ENCODE measurements at places on chromosomes 3 and 15.

- no peak for DNase-seq
Observed at GRCh38 chr3:126355777-126356372, 1.3 kb downstream of the KLF15 start.

DNA sequence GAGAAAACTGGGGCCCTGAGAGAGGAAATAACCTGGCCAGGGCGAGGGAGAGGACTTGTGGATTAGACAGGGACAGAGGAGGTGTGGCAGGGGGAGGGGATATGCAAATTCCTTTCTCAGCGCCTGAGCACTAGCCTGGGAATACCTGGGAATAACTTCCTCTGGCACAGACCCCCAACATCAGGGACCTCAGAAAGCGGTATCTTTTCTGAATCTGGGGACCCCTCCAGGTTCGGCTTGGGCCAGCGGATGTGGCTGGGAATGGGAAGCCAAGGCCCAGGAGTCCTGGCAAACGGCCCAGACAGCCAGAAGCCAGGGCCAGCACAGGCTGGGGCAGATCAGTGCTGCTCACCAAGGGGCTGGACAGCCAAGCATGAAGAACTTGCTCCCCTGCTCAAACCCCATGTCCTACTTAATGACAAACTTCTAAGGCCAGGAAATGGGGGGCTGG is 9.2 kb upstream of the ACSBG1 start:
- DNase-seq, result no peak

- peak; percentile 60 for DNase-seq
Observed at GRCh38 chr15:25790000-25790660, 73.0 kb downstream of the ATP10A start.

GRCh38 chr15:47157827-47158226 is 559.5 kb upstream of the SEMA6D start:
- DNase-seq, result no peak

- no peak for DNase-seq
Observed at GRCh38 chr15:66924889-66925288, 140.5 kb upstream of the SMAD3 start.

DNA sequence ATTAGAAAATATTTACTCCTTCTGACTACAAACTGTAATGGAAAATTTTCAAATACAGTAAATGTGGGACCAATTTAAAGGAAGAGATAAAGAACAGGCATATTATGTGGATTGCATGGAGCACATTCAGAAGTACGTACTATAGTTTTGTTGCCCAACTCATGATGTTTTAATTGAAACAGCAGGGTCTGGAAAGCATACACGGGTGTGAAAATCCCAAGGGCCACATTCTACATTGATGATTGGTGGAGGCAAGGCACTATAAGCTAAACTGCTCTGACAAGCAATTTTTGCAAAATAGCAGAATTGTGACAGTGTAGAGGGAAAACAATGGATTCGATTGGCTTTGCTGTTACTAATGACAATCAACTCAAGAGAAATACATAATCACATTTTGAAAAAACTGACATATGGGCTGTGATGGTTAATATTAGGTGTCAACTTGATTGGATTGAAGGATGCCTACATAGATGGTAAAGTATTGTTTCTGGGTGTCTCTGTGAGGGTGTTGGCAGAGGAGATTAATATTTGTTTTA is 458.6 kb downstream of the PYDC2 start:
- no peak for DNase-seq

GRCh38 chr15:45287390-45287956 is 35.4 kb downstream of the SLC28A2 start:
- no peak for DNase-seq

DNA sequence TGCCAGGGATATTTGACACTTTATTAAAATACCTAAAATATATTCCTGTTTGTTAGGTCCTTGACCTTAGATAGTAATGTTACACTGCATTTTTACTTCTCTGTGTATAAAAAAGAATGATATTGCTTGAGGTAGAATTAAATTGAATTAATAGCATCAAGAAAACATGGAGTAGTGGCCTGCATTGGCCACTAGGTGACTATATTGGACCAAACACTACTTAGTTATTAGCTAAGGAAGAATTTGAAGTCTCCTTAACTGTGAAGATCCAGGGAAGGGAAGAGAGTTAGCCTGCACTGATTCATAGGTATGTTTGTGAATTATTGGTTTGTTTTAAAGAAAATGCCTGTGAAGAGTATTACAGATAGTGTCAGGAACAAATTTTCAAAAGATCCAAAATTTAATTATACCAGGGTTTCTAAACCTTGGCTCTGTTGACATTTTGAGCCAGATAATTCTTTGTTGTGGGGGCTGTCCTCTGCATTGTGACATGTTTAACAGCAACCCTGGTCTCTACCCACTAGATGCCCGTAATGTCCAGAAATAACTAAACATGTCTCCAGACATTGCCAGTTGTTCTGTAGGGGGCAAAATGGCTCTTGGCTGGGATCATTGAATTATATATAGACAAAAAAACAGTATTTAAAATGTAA is 103.6 kb upstream of the THSD4 start:
- no peak for DNase-seq

DNA sequence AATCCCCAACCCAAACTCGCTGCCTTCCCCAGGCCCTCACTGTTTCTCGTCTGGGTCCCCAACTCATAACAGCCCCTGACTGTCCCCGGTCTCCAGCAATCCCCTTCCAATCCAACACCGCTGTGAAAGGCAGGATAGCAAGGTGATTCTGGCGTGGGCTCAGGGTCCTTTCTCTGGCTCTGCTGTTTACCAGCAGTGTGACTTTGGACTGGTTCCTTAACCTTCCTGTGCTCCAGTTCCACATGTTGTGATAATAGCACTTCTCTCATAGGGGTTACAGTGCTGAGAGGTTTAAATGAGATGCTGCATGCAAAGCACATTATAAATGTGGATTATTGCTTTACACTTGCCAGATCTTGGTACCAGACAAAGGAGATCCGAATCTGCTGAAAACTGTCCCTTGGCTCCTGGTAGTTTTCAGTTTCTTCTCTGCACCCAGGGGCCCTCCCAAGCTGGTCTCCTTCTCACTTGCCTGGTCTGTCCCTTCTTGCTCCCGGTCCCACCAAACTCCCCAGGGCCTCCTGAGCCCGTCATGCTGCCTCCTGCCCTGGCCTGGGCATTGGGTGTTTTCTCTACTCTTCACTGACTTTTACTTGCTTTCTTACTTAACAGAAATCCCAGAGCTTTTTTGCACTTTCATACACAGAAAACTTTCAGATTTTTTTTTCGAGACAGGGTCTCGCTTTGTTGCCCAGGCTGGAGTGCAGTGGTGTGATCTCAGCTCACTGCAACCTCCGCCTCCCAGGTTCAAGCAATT is 26.8 kb upstream of the CYP11A1 start:
- DNase-seq, result no peak

DNA sequence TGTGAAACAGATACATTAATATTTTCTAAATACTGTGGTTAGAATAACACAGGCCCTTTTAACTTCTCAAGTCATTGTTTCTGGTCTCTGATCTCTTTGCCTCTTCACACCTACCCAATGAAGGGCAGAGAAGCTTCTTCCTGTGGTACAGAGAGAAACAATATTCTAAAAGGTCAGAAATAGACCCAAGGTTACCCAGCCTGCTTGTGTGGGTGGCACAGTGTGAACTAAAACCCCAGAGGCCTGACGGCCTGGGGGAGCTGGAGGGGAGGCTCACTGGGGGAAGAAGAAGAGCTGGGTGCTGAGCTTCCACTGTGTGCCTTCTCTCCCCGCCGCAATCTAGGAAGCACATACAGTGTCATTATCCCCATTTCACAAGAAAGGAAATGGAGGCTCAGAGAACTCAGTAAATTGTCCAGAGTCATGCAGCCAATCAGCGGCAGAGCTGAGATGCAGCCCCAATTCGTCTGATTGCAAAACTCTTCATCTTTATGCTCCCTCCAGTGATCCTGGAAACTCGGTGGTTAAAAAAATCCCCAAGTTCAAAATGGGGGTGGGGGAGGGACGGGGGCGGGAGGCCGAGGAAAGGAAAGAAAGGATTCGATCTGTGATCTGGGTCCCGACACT is 64.1 kb upstream of the HEG1 start:
- DNase-seq, result peak; percentile 34

Data from activated T-cell treated with anti-CD3 and anti-CD28 coated beads, Interleukin-2, amount 50 U/mL, for 72 hours (primary cell).